Calu3 (cell line): ENCODE measurements at places on chromosomes 13 and 19. TPM values are rescaled to one million over a fixed set of nuclear protein-coding genes. Genes with fewer than 3 reads are reported as not detected.

The OR10H1 gene
- total RNA-seq: 4.4 and 4.9 TPM in 2 replicates

The CGB8 gene
- total RNA-seq: 0.54 and 0.56 TPM in 2 replicates

The B3GNT3 gene
- 75.1 and 121 TPM in 2 replicates for total RNA-seq

The KLK11 gene
- total RNA-seq: 10.8 and 25.1 TPM in 2 replicates

The TPTE2 gene
- not detected in 2 replicates for total RNA-seq

The PNMA8A gene
- 0.49 and 0.61 TPM in 2 replicates for total RNA-seq

The ELSPBP1 gene
- not detected in 2 replicates for total RNA-seq

The NCR1 gene
- total RNA-seq: not detected in 2 replicates

The DCT gene
- total RNA-seq: not detected in 2 replicates

The PRODH2 gene
- not detected in 2 replicates for total RNA-seq

The JAK3 gene
- total RNA-seq: not detected in 2 replicates

The PCDH17 gene
- total RNA-seq: not detected in 2 replicates

The CEBPG gene
- 38.3 and 39.5 TPM in 2 replicates for total RNA-seq

The PSG11 gene
- not detected in 2 replicates for total RNA-seq

The KLK10 gene
- total RNA-seq: 24.2 and 32.9 TPM in 2 replicates

The SPACA4 gene
- not detected in 2 replicates for total RNA-seq

The F10 gene
- not detected in 2 replicates for total RNA-seq

The C19orf18 gene
- total RNA-seq: 2.5 and 2.7 TPM in 2 replicates

The WTIP gene
- total RNA-seq: 5.3 and 6.9 TPM in 2 replicates

The CD22 gene
- total RNA-seq: 5.9 and 7.6 TPM in 2 replicates

The PRR22 gene
- total RNA-seq: 6.3 TPM in 2 replicates

The FFAR2 gene
- total RNA-seq: not detected in 2 replicates
